Kidney capillary endothelial cell (primary cell): ENCODE measurements at places on chromosomes 11 and 22.

DNA sequence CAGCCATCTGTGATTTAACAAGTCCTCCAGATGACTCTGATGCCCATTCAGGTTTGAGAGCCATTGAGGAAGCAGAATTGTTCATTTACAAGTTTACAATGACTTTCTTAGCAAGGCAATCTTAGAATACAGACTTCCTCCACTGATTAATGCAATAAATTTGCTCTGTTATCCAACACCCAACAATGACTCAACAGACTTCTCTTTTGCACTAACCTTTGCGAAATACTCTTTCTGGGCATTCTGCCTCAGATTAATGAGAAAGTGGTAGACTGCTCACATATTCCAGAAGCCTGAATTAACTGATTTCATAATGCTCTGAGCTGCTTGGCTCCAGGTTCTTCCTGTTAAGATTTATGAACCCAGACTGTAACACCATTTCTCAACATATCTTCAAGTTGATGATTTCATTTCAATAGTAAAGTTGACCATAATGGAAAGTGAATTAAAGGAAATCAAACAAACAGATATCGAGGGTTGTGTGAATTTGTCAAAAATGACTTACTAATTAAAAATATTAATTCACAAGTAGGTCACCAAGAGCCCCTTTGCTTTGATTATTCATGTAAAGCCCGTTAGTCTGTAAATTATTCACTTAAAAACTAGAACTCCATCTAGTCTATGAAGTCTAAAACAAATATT lies 70.5 kb upstream of the BLID start:
- DNase-seq = no peak

GRCh38 chr22:35988030-35988429 lies 40.6 kb downstream of the RBFOX2 start:
- no peak for DNase-seq

- no peak for DNase-seq
These were observed 580.7 kb downstream of the NTM start for GRCh38 chr11:131951121-131951520.

- no peak for DNase-seq
These were observed 30.2 kb upstream of the SWAP70 start for GRCh38 chr11:9633679-9634078.

GRCh38 chr11:48008951-48009270 lies 28.6 kb downstream of the PTPRJ start:
- DNase-seq = no peak

- DNase-seq = no peak
These were observed 47.7 kb downstream of the TRIOBP start for GRCh38 chr22:37744589-37744988.
